ENCODE measurements at places on chromosomes 13 and 19. TPM values are rescaled to one million over a fixed set of nuclear protein-coding genes. Genes with fewer than 3 reads are reported as not detected.

DNA sequence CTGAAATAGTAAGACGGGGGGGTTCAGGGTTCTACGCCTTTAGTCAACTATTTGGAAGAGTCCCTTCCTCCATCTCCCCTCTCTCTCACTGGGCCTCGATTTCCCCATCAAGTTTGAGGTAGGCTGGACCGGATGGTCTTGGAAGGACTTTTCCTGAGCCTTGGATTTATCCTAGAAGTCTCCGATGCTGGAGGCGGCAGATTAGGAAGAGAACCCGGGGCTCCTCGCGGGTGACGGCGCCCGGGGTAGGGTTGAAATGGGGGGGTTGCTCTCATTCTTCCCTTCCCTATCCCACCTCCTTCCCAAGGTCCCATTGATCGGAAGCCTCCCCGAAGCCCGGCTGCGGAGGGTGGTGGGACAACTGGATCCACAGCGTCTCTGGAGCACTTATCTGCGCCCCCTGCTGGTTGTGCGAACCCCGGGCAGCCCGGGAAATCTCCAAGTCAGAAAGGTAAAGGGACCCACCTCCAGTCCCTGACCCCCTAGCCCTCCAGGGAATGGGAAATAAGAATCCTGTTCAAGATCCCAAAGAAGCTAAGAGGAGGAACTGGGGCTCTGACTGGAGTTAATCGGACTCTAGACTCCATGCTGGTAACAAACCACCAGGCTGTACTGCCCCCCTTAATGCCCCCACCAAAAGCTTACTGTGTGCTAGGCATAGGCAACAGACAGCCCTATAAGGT lies 781 bp downstream of the QPCTL start:
- peak; percentile 74 for DNase-seq

GRCh38 chr13:71255633-71256032 lies 611.4 kb downstream of the DACH1 start:
- DNase-seq = no peak

DNA sequence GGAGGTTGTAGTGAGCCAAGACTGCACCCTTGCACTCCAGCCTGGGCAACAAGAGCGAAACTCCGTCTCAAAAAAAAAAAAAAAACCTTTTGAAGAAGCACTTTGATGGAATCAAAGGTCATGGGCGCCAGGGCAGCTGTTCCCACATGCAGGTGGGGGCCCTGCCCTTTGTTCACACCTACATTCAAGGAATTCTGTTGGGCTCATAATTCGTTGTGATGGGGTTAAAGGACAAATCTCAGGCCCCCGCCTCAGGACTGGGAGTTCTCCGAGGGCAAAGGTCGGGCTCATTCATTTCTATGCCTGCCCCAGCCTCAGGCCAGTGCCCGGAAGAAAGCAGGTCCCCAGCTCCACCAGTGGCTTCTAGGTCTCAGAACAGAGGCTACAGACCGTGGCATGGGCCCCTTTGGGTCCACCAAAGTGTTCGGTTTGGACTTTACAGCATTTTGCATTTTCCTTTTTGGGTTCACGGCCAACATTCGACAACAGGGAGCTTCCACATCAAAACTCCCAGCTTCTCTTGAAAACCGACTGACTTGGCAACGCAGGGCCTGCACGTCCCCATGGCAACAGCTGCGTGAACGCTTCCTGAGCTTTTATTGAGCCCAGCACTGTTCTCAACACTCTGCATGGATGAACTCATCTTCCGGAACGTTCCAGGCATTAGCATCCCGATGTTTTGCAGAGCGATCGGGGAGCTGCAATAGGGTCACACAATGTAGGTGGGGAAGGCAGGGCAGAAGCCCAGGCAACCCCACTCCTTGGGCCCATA lies 10.1 kb upstream of the GTF2F1 start:
- peak; percentile 93 for DNase-seq

GRCh38 chr13:51825681-51826254 lies 19.2 kb downstream of the TMEM272 start:
- no peak for DNase-seq

GRCh38 chr19:16319481-16319880 lies 5.1 kb upstream of the KLF2 start:
- DNase-seq = no peak

- DNase-seq = peak; percentile 54
These were observed 977 bp upstream of the IL17D start for GRCh38 chr13:20702530-20702914.

- no peak for DNase-seq
These were observed 864.1 kb downstream of the PCDH17 start for GRCh38 chr13:58495668-58496067.

The CYP2A6 gene
- 0.12 TPM for polyA plus RNA-seq

The SIGLEC12 gene
- 0.48 TPM for polyA plus RNA-seq

Data from muscle of leg (tissue), 16 donors.